Fibroblast of pulmonary artery (primary cell): ENCODE measurements at places on chromosomes 2 and 18.
A peak's percentile ranks its signal among the peaks of the same experiment; 100 is the strongest.

GRCh38 chr2:60499651-60500265 is 53.7 kb downstream of the BCL11A start:
- no peak for DNase-seq

- peak; percentile 68 for DNase-seq
These were observed 37.9 kb downstream of the SLC38A11 start for GRCh38 chr2:164917296-164917903.

- peak; percentile 61 for DNase-seq
These were observed 84.2 kb upstream of the OTOS start for GRCh38 chr2:240224676-240225075.

- peak; percentile 93 for DNase-seq
These were observed 131.9 kb downstream of the GLI2 start for GRCh38 chr2:120867290-120868241.

DNA sequence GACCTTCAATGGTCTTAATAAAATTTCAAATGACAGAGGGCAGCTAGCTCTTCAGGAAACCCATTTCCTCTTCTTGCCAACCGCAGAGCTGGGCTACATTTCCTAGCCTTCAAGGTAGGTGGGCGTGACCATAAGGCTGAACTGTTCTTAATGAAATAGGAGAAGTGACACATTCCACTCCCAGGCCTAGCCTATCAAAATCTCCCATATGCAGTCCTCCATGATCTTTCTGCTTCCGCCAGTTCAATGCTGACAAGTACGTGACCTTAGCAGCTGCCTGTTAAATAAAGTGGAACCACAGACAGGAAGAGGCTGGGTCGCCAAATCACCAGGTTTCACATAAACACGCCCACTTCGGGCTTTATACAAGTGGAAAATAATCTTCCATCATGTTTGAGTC is 13.2 kb downstream of the SERPINE2 start:
- no peak for DNase-seq

- no peak for DNase-seq
These were observed 96.0 kb downstream of the ACOXL start for GRCh38 chr2:110828330-110828729.

- no peak for DNase-seq
These were observed 30.1 kb upstream of the CAB39 start for GRCh38 chr2:230682546-230682945.

GRCh38 chr2:146989741-146990140 is 855.1 kb upstream of the ACVR2A start:
- DNase-seq, result peak; percentile 33

DNA sequence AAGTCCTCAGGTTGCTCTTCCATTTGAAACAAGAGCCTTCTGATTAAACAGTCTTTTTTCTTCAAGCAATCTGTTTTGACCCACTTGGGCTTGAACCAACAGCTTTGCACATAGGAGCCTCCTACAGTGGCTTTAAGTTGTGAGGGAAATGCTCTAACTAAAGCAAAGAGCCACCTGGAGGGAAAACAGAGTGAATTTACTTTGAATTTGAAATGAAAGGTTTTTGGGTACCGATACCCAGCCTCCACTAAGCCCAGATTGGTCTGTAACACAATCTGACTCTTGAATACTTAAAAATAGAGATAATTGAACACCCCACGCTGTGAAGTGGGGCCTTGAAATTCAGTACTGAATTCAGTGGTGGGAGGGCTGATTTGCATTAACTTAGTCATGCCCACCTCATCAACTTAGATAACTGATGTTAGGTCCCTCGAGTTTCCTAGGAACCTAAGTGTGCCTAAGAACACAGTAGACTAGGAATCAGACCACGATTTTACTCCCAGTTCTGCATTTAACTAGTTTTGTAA is 56.3 kb upstream of the ACVR1C start:
- no peak for DNase-seq

- DNase-seq, result no peak
These were observed 321.4 kb upstream of the SLC8A1 start for GRCh38 chr2:40773291-40773690.

DNA sequence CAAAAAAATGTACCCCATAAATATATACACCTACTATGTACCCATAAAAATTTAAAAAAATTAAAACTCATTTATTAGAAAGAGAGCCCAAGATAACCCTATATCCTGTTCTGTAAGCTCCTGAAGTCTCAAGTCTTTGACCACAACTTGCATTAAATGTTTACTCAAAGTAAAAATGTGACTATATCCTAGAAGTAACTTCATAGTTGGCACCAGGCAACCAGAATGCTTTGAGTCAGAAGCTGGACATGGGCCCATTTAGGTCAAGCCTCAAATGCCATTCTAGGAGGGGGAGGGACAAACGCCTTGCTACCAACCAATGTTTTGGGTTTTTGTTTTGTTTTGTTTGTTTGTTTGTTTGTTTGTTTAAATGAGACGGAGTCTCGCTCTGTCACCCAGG is 9.3 kb upstream of the TBC1D8 start:
- peak; percentile 64 for DNase-seq

DNA sequence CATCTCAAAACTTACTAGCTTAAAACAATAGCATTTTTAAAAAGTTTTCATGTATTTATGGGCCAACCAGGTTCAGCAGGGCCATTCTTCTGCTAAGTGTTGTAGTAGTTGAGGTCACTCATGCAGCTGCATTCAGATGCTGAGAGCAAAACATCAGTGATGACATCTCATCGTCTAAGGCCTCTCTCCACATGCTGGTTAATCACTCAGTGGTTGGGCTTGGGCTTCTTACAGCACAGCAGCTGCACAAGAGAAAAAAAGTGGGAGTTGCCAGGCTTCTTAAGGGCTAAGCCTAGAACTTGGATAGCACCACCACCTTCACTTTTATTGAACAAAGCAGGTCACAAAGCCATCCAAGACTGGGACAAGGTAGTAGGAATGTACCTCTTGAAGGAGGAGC is 190.3 kb downstream of the IRS1 start:
- DNase-seq, result peak; percentile 90

DNA sequence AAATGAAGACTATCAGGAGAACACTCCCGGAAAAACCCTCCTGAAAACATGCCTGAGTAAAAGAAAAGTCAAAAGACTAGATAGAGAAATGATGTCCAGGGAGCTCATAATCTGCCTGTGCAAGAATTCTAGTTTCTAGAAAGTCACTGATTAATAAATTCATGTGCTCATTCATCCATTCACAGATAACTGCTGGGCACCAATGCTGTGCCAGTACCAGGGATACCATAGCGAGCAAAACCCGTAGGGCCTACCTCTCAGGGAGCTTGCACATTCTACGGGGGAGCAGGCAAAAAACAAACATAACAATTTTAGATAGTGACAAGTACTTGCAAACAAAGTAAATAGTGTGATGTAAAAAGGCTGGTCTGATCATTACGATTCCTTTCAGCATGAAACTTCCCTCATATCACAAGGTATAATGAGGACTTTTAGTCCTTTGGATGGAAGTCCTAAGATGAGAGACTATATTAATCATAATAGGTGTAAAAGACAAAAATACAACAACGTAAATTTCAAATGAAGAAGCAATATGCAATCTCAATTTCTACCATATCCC is 289.9 kb downstream of the AFF3 start:
- DNase-seq, result no peak

DNA sequence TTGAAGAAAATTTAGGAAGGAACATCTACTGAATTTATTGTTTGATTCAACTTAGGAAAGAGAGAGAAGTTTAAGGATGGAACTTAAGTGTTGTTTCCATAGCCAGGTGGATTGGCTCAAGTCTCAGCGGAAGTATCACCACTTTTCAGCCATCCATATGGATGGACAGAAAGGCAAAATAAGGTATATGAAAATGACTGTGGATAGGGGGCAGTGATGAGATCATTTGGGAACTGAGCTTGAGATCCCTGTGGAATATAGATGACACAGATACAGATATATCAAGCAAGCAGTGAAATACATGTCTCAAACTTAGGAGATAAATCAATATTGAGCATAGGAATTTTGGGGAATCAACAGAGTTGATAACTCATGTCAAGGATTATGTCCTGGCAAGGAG is 1462.7 kb upstream of the NXPH2 start:
- DNase-seq, result no peak

- no peak for DNase-seq
These were observed 164.5 kb downstream of the NAPG start for GRCh38 chr18:10690366-10690765.

- no peak for DNase-seq
These were observed 51.8 kb downstream of the LIMS1 start for GRCh38 chr2:108586116-108586515.

DNA sequence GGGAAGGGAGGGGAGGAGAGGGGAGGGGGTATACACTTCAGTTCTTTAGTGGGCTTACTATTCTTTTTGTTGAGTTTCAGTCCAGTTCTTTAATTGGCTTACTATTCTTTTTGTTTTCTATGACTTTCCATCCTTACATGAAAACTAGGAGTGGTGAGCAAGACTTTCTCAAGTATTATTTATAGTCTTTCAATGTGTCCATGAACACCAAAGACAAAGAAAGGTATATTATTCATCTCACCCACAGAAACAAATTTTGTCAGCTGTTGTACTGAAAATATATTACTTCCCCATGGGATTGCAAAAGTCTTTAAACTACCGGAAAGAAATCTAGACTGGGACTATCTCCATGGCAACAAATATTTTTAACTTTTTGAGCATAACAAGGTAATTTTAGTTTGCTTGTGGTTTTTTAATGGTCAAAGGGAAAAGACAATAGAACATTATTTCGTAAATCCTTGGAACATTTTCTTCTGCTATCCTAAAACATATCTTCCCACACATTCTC is 17.6 kb downstream of the ADAM17 start:
- DNase-seq, result peak; percentile 98

DNA sequence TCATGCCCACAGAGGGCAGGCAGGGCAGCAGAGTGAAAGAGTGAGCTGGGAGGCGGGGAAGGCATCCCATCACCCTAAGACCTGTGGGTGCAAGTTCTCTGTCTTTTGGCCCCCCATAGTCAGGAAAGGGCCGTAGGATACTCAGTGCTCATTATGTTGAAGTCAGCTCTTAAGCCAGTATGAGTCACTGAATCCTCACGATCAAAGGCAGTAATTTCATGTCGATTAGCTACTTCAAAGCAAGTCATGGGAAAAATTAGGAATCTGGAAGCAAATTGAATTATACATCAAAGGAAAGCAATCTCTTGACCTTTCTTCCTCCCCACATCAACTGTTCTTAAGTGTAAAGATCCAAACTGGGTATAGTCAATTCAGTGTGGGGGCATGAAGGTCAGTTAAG is 178.9 kb downstream of the FHOD3 start:
- DNase-seq, result no peak

DNA sequence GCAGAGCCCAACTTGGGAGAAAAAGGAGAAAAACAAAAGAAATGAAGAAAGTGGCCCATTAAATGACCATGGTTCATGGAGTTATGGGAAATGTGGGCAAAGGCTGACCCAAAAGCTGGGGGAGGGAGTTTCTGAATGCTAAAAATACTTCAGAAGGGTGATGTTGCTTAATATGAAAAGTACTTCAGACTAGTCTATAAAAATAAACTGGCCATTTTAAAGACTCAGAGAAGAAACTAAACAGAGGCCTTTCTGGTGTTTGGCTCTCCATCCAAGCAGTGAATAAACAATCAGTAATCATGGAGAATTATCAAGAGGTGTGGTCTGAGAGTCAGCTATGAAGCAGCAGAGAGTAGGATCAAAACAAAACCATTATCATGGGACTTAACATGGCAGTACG is 160.8 kb upstream of the MAPRE2 start:
- DNase-seq, result no peak

GRCh38 chr2:4085186-4085585 is 381.8 kb downstream of the DCDC2C start:
- DNase-seq, result no peak

- peak; percentile 62 for DNase-seq
These were observed 122.5 kb downstream of the PLA2R1 start for GRCh38 chr2:159939946-159940345.

DNA sequence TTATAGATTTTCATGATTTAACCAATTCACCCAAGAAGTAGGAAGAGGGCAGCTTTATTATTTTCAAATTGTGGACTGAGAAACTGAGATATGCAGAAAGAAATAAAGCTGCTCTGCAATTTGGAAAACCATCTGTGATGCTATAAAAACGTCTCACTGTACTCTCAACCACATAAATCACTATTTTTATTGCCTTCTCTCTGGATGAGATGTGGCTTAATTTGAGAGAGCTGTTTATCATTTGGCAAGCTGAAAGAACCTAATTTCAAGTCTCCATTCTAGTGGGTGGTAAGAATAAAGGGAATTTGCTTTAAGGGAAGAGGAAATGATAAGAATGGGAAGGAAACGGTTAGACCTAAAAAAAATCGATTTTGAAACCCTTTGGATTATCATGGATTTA is 49.9 kb upstream of the CYP1B1 start:
- DNase-seq, result no peak

DNA sequence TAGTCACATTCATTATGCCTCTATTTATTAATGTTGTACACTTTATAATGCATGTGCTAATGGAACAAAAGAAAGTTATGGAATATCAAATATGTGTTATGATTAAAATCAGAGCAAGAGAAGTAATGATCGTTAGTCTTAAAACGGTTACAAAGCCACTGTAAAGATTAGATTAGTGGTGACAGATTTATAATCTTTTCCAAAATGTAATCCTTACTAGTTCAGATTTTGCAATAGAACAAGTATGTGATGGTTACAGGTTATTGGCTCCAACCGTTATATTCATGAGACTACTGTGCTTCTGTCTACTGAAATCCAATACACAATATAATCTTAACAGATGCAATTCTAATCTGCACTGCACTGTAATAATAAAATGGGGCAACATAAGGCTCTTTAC is 180.6 kb downstream of the ZNF521 start:
- no peak for DNase-seq

DNA sequence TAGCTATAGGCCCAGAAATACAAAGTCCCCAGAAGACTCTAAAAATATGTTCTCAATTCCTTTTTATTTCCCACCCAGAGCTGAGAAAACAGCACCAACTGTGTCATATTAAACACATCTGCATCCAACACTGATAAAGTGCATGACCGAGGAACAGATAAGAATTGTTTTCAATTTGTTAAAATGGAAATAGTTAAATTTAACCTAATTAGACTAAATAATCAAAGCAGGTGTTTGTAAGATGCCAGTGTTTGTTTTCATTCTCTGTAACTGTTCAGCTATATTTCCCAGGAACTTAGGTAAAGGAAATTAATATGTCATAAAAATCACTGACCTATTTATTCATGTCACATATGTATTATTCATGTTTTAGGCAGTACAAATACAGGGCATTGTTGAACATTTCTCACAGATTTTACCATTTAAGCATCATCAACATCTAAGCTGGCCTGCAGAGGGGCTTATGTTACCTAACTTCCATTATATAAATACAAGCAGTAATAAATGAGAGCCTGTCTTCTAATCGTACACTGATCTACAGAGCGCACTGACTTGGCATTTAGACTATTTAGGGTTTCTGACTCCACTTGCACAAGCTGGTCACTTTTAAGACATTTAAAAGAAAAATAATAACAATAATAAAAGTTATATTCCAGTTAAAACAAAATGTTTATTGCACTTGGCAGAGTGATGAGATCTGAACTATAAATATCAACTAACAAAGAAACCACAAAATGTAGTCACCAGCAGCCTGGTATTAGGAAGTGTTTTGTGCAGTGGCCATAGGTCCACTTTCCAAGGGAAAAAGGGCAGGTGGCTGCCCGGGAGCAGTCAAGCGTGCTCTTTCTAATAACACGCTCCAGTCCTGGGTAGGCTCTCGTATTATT is 86.6 kb upstream of the ZFP36L2 start:
- no peak for DNase-seq

GRCh38 chr2:30797381-30798015 is 9.7 kb downstream of the CAPN13 start:
- no peak for DNase-seq
